ENCODE measurements at places on chromosomes 2 and 18. TPM values are rescaled to one million over a fixed set of nuclear protein-coding genes. Genes with fewer than 3 reads are reported as not detected.

DNA sequence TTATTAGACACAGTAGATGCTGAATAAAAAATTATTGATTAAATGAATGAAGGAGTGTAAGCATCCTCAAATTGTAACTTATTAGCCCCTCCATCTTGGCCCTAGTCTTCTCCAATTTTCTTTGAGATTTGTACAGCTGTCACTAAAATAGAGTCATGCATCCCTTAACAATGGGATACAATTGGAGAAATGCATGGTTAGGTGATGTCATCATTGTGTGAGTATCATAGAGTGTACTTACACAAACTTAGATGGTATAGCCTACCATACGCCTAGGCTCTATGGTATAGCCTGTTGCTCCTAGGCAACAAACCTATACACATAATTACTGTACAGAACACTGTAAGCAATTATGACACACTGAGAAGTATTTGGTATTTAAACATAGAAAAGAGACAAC, 38.3 kb upstream of the ZNF385B start:
- H3K27ac ChIP-seq, result no peak overlapping the region
- no peak overlapping the region for H3K4me3 ChIP-seq
- no peaks in the 10 kb centered on the region for H3K36me3 ChIP-seq
- DNase-seq, result no peak

GRCh38 chr2:182980115-182980514, 58.1 kb downstream of the NCKAP1 start:
- H3K27me3 ChIP-seq, result no peaks in the 10 kb centered on the region
- H3K4me1 ChIP-seq, result no peaks in the 10 kb centered on the region
- no peak for DNase-seq
- no peak overlapping the region for H3K27ac ChIP-seq

DNA sequence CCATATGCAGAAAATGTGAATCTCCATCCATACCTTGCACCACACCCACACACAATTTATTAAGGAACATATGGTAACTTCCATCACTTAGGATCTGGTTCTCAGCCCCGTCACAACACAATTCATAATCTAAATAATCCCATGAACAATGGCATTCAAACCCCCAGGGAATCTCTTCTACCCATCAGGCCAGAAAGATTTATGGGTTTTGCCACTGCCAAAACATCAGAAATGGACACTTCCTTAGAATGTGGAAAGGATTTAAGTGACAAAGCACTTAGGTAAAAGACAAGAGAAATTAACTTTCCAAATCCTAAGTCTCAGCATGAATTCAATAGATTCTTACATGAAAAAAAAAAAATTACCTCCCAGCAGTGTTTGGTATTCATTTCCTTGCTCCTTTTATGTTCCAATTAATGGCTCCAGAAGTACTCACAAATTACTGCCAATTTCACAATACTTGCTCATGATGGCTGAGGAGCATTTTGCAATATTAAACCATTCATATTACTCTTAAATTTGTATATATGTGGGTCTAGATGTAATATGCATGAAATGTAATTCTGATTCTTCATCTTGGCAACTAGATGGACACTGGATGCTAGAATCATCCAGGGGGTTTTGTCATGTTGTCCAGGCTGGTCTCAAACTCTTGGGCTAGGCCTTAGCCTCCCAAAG, 56.5 kb upstream of the TMEM247 start:
- peaks cover 3% of the 10 kb centered on the region for H3K36me3 ChIP-seq
- peaks cover 2% of the 10 kb centered on the region for H3K4me1 ChIP-seq
- no peak for DNase-seq
- no peak overlapping the region for H3K4me3 ChIP-seq
- H3K27ac ChIP-seq, result no peak overlapping the region

C2orf76 gene
- total RNA-seq, result 7.1 TPM

TLX2 gene
- 3.3 TPM for total RNA-seq

- no peak overlapping the region for H3K27ac ChIP-seq
- H3K36me3 ChIP-seq, result no peaks in the 10 kb centered on the region
- H3K4me3 ChIP-seq, result no peak overlapping the region
- DNase-seq, result no peak
These were observed 31.4 kb downstream of the C18orf54 start for GRCh38 chr18:54389143-54389505.

DNA sequence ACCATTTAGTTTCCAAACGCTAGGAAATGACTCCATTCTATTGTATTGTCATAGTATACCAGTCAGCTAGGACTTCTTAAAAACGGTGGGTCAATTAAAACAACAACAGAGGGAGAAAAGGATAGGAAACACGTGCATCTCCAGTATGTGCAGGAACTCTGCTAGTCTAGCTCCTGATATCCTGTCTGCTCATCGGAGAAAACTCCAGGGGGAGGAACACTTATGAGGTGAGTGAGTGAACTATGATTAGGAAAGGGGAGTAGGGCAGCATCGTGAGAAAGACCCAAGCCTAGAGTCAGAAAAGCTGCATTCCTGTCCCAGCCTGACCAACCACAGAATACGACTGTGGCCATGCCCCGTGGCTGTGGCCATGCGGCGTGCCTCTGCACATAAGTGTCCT, 34.2 kb downstream of the DTNB start:
- H3K27ac ChIP-seq, result no peak overlapping the region
- DNase-seq, result no peak

- H3K4me3 ChIP-seq, result no peak overlapping the region
- H3K4me1 ChIP-seq, result no peaks in the 10 kb centered on the region
- DNase-seq, result no peak
- H3K36me3 ChIP-seq, result no peaks in the 10 kb centered on the region
- peaks cover 3% of the 10 kb centered on the region for H3K27me3 ChIP-seq
- H3K27ac ChIP-seq, result no peak overlapping the region
These were observed 216.3 kb downstream of the BCL11A start for GRCh38 chr2:60337142-60337497.

DNA sequence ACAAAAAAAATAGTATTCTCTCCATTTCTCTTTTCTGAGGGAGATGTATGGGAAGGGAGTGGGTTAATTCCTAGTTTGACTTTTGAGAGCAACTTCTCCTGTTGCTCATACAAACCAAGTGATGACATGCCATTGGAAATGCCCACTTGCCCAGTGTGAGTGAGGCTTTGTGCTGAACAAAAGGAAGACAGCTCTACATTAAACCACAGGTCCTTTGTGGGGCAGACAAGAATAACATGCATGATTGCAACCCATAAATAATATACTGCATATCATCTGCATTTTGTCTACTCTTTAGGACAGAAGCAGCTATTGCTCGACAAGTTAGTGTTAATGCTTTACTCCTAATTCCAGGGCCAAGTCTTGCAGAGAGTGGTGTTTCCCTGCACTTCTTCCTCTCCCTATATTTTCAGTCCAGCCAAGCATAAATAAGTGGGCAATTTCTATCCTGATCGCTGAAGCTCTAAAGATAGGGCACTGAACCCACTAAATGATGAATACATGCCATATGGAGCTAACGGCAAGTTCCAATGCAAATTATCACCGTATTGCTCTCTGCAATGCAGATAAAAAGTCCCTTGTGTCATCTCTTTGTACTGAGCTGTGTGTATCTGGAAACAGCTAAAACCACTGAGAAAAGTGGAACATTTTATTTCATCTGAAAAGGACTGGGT, 19.4 kb upstream of the EHBP1 start:
- no peaks in the 10 kb centered on the region for H3K4me1 ChIP-seq
- DNase-seq, result no peak
- H3K27ac ChIP-seq, result no peak overlapping the region
- no peak overlapping the region for H3K4me3 ChIP-seq
- no peaks in the 10 kb centered on the region for H3K36me3 ChIP-seq
